NCI-H748 treated with DMSO at 0.1 percent for 48 hours (cell line): ENCODE measurements at places on chromosomes 11 and 22.

DNA sequence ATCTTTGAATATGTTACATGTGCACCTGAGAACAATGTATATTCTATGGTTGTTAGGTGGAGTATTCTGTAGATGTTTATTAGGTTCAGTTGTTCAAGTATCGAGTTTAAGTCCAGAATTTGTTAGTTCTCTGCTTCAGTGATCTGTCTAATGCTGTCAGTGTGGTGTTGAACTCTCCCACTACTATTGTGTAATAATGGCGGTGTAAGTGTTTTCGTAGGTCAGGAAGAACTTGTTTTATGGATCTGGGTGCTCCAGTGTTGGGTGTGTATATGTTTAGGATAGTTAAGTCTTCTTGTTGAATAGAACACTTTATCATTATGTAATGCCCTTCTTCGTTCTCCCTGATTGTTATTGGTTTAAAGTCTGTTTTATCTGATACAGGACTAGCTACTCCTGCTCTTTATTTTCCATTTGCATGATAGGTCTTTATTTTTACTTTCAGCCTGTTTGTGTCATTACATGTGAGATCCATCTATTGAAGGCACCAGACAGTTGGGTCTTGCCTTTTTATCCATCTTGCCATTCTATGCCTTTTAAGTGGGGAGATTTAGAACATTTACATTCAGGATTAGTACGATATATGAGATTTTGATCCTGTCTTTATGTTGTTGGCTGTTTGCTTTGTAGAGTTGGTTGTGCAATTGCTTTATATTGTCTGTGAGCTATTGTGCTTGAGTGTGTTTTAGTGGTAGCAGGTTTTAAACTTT lies 121.6 kb downstream of the DDX10 start:
- DNase-seq, result no peak

GRCh38 chr22:31604746-31605705 lies 57.0 kb downstream of the PISD start:
- DNase-seq, result no peak

DNA sequence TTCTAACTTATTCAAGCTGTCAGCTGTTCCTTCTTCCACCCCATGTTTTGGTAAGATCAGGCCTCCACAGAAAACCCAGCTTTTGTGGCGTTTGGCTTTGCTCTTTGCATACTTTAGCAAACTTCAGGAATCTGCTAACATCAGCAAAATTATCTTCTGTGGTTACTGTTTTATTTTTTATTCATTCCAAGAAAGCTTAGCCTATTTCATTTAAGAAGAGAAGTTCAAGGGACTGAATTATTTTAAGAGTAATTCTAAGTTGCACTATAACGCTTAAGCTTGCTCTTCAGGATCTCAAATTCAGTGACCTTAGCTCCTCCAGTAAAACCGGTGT lies 1.1 kb downstream of the JHY start:
- DNase-seq, result no peak

- no peak for DNase-seq
These were observed 636.0 kb upstream of the ANO5 start for GRCh38 chr11:21556926-21557325.

GRCh38 chr11:69086152-69087132 lies 37.7 kb downstream of the TPCN2 start:
- DNase-seq, result no peak

DNA sequence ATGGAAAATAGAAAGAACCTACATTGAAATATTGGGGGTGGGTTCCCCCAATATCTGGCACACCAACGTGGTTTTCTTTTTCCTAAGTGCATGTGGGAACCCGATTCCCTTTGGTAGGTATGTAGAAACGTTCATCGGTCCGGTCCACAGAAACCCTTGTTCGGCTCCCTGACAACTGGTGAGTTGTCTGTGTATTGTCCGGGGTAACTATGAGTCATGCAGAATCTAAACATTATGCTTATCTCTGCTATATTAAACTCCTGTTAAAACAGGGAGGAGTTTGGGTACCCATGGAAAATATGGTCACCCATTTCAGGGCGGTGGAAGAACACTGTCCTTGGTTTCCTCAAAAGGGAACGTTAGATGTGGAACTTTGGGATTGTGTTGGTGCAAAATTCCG lies 25.1 kb upstream of the ALDH3B2 start:
- no peak for DNase-seq

DNA sequence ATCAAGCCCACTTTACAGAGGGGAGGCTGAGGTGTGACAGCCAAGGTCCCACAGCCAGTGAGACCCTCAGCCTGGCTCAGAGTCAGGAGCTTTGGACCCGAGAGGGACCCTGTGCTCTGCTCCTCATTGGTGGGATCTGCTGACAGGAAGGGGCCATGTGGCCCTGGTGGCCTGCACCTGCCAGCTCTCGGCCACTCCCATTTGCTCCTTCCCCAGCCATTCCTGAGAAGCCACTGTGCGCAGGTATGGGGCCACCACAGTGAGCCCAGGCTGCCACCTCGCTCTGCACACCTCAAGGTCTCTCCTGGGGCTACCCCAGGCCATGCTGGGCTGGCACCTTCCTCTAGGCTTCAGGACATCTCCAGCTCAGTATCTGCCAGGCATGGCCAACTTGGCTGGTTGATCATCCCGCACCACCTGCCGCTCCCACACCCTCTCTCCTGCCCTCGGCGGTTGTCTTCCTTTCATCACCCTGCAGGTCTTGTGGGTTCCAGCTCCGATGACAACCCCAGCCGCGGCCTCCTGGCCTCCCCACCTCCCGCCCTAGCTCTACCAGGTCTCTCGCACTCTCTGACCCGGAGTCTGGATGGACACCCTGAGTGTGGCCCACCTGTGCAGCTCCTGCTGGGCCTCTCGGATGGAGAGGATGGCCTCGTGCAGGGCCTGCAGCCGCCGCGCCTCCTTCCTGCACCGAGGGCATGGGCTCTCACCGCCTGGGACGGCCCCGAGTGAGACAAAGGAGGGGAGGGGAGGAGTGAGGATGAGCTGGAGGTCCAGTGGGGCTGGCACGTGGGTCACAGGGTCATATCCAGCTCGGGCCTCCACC lies 32.2 kb upstream of the CARS1 start:
- no peak for DNase-seq

DNA sequence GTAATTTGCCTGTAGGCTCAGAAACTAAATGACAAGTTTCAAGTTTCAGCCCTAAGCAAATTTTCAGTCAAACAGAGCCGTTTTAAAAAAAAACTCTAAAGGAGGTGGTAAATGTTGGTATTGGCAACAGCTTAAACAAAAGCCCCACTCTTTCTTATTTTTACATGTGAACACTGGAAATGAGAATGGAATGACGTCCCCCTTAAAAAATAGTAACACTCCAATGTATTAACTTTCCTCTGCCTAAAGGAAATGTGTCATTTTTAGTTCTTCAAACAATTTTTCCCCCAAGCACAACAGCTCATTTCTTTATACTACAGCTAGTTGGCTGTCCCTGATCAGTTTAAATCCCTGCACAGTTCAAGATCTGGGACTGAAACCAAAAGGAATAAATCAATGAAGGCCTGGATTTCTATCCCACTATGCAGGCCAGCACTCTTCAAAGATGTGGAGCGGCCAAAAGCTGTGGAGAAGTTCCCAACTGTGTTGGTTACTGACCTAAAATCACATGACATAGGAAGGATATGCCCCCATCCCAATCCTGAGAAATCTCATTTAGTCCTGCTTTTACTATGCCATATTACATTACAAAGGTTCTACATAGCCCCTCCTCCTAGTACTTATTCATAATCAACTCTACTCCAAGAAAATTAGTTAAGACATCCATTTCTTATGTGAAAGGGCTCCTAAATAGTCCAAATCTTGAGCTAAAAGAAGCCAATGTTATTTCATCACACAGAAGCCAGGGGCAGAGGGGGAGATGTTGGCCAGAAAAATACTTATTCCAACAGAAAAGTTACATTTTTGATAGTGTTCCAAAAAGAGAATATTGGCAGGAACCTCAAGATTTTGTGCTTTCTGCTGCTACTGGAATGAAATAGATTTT lies 95.9 kb downstream of the CADM1 start:
- DNase-seq, result no peak

DNA sequence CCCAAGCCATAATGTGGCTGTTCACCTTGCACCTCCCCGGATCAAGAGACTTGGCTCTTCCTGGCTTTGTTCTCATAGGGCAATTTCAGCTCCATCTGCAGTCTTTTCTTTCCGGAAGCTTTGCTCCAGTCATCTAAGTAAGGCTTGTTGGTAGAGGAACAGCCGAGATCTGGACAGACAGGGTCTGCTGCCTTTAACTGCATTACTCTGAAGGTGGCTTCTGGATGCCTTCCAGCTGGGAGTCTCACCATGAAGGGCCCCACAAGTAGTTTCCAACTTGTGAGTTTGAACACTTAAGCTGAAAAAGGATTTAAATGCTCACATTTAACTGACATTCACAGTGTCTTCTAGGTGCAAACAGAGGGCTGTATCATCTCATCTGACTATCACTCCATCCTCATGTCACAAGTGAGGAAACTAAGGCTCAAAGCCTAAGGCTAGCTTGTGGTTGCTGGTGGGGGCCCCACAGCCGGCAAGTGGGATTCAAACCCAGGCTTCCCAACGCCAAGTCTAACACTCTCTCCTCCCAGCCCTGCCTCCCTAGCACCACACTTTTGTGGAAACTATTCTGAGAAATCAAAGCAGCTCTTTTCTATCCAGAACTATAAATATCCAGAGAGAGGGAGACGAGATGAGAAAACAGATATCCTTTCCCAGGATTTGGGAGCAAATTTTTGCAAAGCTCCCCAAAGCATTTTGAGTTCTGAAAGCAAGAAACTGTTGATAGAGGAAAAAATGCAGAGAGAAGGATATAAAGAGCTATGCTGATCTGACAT lies 58.4 kb downstream of the GALNT18 start:
- DNase-seq, result no peak

GRCh38 chr11:4684631-4685285 lies 12.9 kb downstream of the OR51E2 start:
- DNase-seq, result no peak

GRCh38 chr11:35141071-35141470 lies 2.1 kb downstream of the CD44 start:
- DNase-seq, result no peak

DNA sequence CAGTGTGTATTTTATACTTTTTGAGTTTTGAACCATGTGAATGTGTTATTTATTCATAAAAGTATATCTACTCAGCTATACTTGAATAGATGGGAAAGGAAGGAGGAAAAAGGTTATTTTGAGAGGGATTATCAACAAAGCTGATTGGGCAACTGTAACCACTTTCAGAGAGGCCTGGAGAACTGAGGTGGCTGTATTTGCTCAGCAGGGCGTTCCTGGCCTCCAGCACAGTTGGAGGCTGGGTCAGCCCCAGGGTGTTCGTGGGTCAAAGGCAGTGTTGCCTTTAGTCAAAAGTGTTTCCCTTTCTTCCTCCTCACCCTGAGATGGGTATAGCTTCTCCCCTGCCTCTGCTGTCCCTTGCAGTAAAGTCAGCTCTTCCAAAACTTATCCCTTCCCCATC lies 26.7 kb downstream of the ASCC2 start:
- DNase-seq, result no peak

DNA sequence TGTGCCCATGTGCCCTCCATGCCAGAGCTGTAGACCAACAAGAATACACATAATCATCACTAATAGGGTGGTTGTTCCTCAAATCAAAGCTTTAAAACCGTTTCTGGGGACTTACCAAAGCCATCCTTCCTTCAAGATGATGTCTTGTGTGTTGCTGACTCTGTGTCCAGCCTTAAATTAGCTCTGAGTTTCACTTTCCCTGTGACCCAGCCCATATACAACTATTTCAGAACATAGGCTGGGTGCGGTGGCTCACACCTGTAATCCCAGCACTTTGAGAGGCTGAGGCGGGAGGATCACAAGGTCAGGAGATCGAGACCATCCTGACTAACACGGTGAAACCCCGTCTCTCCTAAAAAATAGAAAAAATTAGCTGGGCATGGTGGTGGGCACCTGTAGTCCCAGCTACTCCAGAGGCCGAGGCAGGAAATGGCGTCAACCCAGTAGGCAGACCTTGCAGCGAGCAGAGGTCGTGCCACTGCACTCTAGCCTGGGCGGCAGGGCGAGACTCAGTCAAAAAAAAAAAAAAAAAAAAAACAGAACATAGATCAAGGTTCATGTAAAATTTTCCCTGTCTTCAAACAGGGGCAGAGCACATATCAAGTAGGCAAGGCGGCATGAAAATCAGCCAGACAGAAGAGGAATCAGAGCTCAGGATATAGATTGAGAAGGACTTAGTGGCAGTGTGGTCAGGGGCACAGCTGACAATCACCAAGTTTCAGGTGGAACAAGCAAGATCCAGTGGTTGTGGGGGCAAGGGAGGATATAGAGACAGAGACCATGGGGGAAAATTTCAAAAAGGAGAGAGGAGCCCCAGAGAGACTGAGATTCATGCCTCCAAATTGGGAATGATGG lies at the start of gene PLAAT2:
Gene PLAAT2, minus strand, starts transcription at position 179 of the 855 bp plus-strand sequence. Its CDS starts 55 bp downstream, at position 124.
- no peak for DNase-seq

DNA sequence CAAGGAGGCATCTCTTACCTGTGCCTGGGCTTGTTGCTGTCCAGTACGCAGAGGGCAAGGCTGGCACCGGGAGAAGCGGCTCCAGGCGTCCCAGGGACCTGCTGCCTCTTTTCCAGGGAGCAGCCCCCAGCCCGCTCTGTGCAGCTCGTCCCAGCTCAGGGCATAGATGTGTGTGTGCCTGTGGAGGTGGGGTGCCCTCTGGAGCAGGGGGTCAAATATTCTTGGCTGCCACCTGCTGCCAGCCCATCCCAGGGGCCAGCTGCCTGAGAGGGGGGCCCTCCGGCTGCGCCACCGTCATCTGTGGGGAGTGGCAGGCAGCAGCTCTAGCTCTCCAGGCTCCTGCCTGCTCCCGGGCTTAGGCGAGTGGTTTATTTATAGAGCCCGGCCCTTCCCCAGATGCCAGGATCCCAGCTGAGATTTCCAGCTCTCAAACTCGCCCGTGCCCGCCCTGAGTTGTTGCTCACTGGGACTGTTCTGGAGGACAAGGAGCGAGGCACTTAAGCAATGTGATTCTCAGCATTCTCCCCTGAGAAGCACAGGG lies 87.5 kb downstream of the RTL6 start:
- no peak for DNase-seq

- DNase-seq, result no peak
These were observed 87.8 kb downstream of the FEZ1 start for GRCh38 chr11:125408311-125408711.

DNA sequence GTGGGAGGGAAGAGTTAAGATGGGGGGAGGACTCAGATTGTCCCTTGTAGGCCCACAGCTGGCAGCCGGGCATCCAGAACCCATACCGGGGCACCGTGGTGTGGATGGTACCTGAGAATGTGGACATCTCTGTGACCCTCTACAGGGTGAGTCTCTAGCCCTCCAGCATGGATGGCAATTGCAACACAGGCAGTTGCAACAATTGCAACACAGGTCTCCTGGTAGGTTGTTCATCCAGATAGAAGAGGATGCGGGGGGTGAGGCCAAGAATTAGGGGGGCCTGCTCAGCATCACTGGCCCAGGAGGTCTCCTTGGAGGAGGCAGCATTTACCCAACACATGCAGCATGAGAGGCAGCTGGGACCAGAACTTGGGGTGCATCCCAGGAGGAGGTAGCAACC lies 3.4 kb downstream of the EHBP1L1 start:
- DNase-seq, result no peak

- DNase-seq, result no peak
These were observed 33.0 kb upstream of the XBP1 start for GRCh38 chr22:28833276-28833923.

DNA sequence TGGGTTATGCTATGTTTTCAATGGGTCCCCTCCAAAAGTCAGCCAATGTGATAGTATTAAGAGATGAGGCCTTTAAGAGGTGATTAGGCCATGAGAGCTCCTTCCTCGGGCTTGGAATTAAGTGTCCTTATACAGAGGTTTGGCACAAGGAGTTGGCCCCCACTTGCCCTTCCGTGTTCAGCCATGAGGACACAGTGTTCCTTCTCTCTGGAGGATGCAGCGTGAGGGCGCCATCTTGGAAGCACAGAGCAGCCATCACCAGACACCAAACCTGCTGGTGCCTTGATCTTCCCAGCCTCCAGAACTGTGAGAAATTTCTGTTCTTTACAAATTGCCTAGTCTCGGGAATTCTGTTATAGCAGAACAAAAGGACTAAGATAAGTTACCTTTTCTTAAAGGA lies 26.9 kb downstream of the POU2AF3 start:
- DNase-seq, result no peak
